ENCODE measurements at places on chromosomes 7 and 10.

- DNase-seq: no peak
Measured at GRCh38 chr10:3807211-3807927, 22.4 kb upstream of the KLF6 start.

DNA sequence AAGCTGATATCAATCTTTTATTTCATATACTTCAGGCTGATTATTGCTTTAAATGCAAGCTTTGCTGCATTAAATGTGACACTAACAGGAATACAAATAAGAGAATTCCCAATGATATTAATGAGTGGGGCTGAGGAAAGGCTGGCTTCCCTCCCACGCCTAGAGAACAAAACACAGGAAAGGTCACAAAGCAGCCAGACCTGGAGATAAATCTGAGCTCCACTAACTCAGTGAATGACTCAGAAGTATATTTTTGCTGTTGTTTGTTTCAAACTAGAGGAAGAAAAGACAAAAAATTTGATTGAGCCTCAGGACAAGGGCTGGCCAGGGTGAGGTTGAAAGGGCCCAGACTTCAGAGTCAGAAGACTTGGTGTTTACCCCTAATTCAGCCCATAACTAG, 88.1 kb downstream of the XPNPEP1 start:
- no peak for DNase-seq

- no peak for DNase-seq
Measured at GRCh38 chr7:99897322-99898022, 20.6 kb upstream of the OR2AE1 start.

DNA sequence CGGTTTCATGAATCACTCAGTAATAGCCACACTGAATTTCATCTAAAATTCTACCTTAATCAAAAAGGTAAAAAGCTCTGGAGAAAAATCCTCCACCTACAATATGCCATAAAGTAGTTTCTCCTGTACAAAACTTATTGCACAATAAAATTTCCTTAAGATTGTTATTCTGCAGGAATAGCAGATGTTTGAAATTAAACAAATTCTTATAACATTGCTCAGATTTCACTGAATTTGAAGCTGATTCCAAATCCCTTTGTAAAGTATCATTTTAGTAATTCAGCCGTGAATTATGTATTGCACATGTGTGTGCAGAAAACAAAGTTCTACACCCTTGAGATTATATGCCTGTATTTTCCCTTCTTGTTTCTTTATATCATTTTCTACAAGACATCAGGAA, 123.8 kb downstream of the AMPH start:
- no peak for DNase-seq

- no peak for DNase-seq
Measured at GRCh38 chr10:22429981-22430421, 84.7 kb downstream of the SPAG6 start.

DNA sequence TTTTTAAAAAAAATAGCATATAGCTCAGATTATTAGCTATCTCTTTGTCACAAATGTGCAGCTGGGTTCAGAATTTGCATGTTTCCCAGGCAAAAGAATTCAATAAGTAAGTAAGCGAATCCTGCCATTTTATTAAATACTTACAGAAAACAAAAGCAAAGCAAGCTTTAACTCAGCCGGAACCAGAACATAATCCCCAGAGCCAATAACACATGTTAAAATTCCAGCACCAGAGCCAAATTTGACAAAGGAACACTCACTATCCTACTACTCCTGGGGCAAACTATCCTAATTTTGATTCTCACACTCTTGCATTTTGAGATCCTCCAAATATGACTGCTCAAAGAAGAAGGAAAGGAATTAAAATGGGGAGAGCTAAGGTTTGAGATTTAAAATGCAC, 32.6 kb downstream of the LRRTM3 start:
- no peak for DNase-seq

DNA sequence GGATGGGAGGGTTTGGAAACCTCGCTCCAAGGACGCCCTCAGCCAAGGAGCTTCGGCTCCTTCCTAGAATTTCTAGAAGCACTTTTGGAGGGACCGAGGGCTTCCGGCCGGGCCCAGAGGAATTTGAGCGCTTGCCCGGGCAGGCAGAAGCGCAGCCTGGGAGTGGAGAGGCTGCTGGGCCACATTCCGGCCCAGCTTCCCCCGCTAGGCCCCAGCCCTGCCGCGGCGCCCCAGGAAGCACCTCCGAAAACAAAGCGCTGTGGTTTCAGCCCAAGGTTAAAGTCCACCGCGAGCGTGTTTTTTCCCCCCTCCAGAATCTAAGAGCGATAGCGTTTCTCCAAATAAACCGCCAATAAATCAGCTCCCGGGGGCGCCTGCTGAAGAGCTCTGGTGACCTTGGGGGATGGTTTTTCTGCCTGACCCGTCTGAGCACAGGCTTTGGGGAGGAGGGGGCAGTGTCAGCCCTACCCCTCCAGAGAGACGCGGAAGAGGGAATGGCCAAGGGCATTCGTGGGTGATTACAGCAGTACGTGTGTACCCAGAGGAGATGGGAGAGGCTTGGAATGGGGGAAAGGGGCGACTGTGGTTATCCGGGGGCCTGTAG, 5.7 kb upstream of the TNRC18 start:
- no peak for DNase-seq

GRCh38 chr10:5508161-5508604, 8.8 kb upstream of the CALML5 start:
- DNase-seq: no peak

DNA sequence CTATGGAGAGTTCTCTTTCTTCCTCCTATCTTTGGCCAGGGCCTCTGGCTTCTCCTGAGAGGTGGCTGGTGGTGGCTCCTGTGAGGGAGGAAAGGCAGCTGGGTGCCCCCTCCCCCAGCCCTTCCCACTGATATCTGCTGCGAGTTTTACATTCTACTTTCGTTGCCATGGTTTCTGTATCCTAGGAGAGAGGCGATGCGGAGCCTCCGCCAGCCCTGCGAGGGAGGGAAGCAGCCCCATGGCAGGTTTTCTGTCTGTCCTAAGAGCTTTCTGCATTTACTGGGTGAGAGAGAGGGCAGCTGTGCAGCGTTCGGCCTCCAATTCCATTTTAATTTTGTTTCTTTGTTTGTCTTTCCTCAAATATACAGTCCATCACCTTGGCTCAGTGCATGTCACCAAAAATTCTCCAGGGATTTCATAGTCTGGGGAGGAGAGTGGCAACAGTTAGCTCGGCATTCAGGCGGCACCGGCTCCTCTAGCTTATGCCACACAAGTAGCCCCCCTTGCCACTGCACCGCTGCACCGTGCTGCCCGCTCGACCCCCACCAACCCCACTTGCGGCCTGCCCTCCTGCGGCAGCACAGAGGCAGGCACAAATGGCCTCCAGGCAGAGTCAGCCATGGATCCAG, 20.4 kb downstream of the DNAJB12 start:
- peak; percentile 59 for DNase-seq

DNA sequence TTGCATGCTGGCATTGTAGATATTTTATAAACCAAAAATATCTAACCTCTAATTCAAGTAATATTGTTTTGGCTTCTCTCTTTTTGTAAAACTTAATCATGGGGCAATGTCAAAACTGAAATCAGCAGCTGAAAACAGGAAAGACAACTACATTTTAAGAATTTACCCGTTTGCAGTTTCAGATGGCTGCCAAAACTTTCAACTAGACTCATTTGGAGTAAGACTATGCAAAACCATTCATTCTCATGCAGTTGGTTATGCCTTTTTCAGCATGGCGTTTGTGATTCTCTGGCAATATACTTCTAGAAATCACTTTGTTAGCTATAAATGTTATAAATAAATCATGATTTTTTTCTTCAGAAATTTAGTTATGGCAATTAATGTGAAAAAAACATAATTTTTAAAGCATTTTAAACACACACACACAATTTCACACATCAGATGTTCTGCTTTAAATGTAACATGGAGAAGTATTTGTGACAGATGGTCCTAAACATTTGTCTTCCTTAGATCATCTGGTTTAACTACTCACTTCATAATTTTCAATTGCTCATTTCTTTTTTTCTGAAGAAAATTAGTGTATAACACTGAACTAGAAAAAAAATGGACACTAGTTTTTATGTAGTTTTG, 116.4 kb downstream of the ITGB8 start:
- DNase-seq: no peak

- DNase-seq: no peak
Measured at GRCh38 chr7:17466216-17466615, 167.8 kb downstream of the AHR start.

GRCh38 chr7:101108330-101108857, 18.5 kb upstream of the SERPINE1 start:
- DNase-seq: no peak

Data from amygdala (tissue), 56 donors.